H4 (cell line): ENCODE measurements at places on chromosomes 2 and 18. TPM values are rescaled to one million over a fixed set of nuclear protein-coding genes. Genes with fewer than 3 reads are reported as not detected.

The ACVR1C gene
- total RNA-seq: 0.06 and 0.50 TPM in 2 replicates

The NEU4 gene
- not detected in 2 replicates for total RNA-seq

The CNNM4 gene
- total RNA-seq: 3.0 and 3.4 TPM in 2 replicates

The POTEJ gene
- not detected in 2 replicates for total RNA-seq

The RAB27B gene
- 1.4 and 2.1 TPM in 2 replicates for total RNA-seq

The TIA1 gene
- 47.2 and 52.4 TPM in 2 replicates for total RNA-seq

The RGPD3 gene
- total RNA-seq: not detected in 2 replicates

The CDK15 gene
- total RNA-seq: 8.0 and 9.2 TPM in 2 replicates

The SERPINB10 gene
- total RNA-seq: 1.0 TPM in 1 of 2 replicates, not detected in the other

The SP3 gene
- total RNA-seq: 48.8 and 53.7 TPM in 2 replicates

The INO80C gene
- total RNA-seq: 3.2 and 4.9 TPM in 2 replicates

The BCL2L11 gene
- total RNA-seq: 2.4 and 2.7 TPM in 2 replicates

The TIGD1 gene
- total RNA-seq: 4.8 and 5.4 TPM in 2 replicates

The STK36 gene
- total RNA-seq: 10.4 and 19.5 TPM in 2 replicates

The ANKRD62 gene
- total RNA-seq: not detected in 2 replicates

The SGPP2 gene
- not detected in 2 replicates for total RNA-seq

The STRADB gene
- total RNA-seq: 42.1 and 54.0 TPM in 2 replicates

The TMEFF2 gene
- 5.0 TPM in 2 replicates for total RNA-seq

The ERBB4 gene
- 0.04 and 0.33 TPM in 2 replicates for total RNA-seq

The ZNF804A gene
- 4.0 and 6.0 TPM in 2 replicates for total RNA-seq

The GREB1 gene
- 4.2 and 6.6 TPM in 2 replicates for total RNA-seq

The LRRTM4 gene
- total RNA-seq: 0.90 and 1.1 TPM in 2 replicates

The DHRS9 gene
- 0.12 and 0.45 TPM in 2 replicates for total RNA-seq

The RFX8 gene
- total RNA-seq: 0.41 TPM in 1 of 2 replicates, not detected in the other

The OSGEPL1 gene
- total RNA-seq: 12.3 and 15.3 TPM in 2 replicates

The LINC00305 gene
- not detected in 2 replicates for total RNA-seq

The FTCDNL1 gene
- total RNA-seq: 2.3 and 5.9 TPM in 2 replicates

The SLC14A1 gene
- 257 and 276 TPM in 2 replicates for total RNA-seq

The ARMC9 gene
- total RNA-seq: 34.4 and 41.9 TPM in 2 replicates

The FZD7 gene
- total RNA-seq: 19.0 and 25.2 TPM in 2 replicates
